ENCODE measurements at places on chromosomes 5 and 9.

DNA sequence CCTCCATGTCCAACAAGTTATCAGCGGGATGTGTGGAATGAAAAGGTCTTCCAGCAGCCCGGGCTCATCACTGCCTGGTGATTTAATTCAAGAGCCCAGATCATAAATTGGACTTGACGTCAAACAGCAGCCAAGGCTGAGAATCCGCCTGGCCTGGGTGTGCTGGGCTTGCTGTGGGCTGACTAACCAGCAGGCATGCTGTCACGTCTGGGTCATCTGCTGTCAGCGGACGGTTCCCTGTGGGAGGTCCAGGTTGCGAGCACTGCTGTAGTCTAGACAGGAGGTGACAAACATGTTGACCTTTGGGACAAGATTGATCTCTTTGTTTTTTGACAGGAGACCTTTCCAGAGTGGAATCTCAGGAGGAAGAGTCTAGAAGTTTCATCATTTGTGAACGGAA, 289.7 kb downstream of the OSTF1 start:
- no peak for DNase-seq

GRCh38 chr9:98658951-98659351, 49.8 kb downstream of the GABBR2 start:
- DNase-seq, result no peak

DNA sequence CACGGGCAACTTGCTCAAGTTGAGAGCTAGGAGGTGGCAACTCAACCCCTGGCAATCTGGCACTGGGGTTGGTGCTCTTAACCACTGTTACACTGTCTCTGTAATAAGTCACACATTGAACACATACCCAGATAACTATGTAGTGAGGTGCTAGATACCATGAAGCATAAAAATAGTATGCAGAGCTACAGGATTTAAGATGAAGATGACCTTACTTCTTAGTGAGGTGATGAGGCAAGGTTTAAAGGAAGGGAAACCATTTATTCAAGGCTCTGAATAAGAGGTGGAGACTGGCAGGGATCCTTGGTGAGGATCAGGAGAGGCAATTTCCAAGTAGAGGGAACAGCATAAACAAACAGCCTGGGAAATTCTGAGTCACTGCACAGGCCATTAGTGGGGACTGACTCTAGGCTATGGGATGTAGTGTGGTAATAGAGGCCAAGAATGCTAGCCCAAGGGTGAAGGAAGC, 67.6 kb upstream of the NR3C1 start:
- no peak for DNase-seq

GRCh38 chr5:169635936-169636335, 1.1 kb upstream of the DOCK2 start:
- no peak for DNase-seq

DNA sequence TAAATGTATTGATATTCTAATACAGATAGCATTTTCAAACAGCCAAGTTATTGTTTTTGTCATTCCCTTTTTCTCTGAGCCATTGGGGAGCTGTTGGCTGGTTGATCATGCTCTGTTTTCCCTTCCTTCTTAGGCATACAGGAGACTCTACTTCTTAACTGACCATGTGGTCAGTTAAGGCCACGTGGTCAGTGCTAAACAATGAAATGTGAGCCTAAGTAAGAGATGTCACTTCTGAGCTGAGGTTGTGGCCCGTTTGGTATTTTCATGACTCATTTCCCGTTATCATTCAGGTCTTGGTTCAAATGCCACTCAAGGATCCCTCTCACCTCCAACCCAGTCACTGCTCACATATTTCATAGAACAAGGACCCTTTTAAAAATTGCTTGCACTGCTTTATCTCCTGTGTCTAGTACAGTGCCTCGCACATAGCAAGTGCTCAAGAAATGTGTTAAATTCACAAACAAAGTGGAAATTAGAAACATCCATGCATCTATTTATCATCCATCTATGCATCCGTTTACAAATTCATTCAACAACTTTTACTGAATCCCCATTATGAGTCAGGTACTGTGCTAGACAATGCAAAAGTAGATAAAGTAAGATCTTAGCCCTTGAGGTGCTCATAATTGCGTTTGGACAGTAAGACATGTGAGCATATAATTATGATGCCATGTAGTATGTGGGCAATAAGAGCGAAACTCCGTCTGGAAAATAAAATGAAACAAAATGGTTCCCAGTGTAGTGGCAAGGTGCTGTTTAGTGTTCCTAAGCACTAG, 50.7 kb downstream of the ARRDC3 start:
- no peak for DNase-seq

GRCh38 chr5:9533096-9533495, 12.8 kb downstream of the SEMA5A start:
- DNase-seq, result no peak

DNA sequence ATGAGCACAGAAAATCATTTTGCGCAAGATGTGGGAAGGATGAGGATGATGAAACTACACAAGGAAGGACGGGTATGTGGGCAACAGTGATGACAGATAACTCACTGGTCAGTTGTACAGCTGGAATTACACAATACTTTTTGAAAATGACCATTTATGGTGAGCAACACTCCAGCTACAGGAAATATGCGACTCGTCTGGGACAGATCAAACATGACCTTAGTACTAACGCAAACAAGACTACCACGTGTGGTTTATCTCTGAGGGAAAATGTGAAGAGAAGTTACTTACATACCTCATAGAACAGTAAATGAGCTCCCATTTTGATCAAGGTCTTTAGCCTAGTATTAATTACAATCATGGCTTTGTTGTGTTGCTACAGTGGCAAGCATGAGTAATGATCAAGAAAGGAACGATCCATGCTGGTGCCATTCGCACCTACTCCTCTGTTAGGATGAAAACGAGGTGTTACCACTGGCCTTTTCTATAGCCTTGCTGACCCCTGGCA, 456.9 kb downstream of the BNC2 start:
- no peak for DNase-seq

DNA sequence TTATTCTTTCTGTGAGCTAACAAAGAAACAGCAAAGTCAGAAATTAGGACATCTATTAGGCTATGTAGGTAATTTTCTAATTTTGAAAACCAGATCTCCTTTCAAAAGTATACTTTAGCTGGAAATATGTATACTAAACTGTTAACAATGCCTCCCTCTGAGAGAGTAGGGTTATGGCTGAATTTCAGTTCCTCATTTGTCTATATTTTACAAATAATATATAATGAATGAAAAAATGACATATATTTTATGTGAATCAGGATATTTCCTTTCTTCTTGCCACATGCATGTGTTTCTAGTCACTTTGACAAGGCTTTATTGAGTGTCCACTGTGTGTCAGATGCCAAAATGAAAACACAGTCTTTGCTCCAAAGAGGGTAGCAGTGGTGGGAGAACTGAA, 15.4 kb downstream of the HACD4 start:
- DNase-seq, result no peak

DNA sequence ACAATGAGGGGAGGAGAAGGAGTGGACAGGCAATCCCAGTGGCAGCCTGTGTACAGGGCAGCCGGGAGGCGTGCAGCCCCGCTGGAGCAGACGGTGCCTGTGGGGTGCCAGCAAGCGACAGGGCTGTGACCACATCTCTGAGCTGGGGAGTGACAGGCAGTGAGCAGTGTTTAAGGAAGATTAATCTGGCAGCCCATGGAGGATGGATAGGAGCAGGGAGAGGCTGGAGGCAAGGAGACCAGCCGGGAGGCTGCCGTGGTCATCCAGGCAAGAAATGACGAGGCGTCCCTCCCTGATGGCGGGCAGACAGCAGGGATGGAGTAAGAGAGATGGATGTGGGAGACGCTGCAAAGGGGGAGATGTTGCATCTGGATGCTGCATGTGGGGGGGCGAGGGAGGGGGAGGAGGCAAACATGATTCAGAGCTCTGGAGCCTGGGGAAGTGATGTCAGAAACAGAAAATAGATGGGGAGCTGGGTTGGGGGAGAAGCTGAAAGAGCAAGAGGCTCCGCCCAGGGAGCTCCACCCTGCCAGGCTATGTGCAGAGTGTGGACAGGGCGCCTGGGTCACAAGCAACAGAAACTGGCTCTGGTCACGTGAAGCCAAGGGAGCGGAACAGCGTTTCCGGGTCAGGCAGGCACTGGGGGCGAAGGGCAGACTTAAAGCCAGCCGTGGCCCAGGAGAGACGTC, 12.6 kb downstream of the UNC5A start:
- DNase-seq, result no peak

DNA sequence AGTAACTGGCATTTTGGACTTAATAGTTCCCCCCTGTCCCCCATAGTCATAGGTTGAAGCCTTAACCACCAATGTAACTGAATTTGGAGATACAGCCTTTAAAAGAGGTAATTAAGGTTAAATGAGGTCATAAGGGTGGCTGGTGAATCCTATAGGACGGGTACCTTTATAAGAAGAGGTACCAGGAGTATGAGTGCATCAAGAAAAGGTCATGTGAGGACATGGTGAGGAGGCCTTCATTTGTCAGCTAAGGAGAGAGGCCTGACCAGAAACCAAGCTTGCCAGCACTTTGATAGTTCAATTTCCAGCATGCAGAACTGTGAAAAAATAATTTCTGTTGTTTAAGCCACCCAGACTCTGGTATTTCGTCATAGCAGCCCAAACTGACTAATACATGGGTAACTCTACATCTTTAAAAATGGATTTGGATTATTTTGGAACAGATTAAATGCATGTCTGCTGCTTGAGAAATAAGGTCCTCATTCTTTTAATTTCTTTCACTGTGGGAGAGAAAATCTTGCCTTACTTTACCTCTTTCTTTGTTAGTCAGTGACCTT, 9.7 kb downstream of the RASA1 start:
- no peak for DNase-seq

- DNase-seq, result no peak
Measured at GRCh38 chr5:32428426-32428825, 16.1 kb downstream of the ZFR start.

- DNase-seq, result no peak
Measured at GRCh38 chr9:95494022-95494415, 22.8 kb downstream of the PTCH1 start.

GRCh38 chr5:208449-209114, 9.4 kb downstream of the CCDC127 start:
- DNase-seq, result no peak

DNA sequence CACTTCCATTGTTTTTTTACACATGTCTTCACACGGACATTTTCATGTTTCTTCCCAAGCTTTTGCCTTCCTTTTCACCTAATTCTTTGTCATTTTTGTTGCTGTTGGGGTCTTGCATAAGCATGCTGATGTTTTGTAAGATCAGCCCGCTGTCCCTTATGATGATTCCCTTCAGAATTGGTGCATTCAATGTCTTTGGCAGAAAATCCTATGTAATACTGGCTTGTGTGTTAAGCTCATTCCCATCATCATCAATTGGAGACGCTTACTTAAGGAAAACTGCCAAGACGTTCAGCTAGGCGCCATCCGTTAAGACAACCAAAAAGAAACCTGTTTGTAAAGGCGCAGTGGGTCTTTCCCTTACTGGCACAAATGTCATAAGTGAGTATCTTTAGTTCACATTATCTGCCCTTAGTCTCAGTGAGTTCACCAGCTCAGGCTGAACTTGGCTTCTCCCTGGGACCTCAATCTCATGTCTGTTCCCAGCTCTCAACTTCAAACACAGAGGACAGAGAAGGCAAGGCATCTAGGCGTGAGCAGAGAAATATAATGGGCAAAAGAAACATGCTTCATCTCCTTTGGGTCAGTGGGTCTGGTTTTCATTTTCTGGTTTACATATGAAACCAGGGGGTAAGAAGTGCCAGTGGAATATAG, 97.9 kb downstream of the EFNA5 start:
- no peak for DNase-seq

- no peak for DNase-seq
Measured at GRCh38 chr5:140733098-140733497, 32.9 kb downstream of the ZMAT2 start.

- no peak for DNase-seq
Measured at GRCh38 chr9:122394265-122395125, 23.7 kb downstream of the PTGS1 start.

DNA sequence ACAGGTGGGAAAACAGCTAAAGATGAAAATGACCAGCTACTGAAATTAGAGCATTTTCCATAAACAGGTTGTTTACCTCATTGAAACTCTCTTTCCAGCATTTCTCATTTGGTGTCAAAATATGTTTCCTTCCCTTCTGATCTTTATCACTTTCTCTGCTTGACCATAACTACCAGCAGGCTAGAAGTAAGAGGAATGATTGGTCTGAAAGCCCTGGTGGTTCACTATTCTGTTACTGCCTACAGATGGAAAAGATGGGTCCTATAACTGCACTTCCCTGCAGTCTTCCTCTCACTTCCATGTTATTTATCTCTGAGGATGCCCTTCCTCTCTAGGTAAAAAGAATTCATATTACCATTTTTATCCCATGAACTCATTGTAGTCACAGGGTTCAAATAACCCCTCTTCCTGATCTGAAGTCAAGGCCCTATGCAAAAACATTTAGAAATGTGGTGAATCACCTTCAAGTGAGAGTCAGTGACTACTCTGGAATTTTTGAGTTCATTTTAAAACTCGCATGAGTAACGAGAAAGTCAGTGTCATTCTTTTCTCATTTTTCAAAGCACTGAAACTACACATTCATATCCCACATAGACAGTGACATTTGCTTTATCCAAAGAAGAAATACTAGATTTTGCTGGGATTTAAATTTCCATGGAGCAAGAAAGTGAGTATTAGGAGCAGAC, 51.7 kb downstream of the ZNF474 start:
- DNase-seq, result no peak

GRCh38 chr5:110053824-110054223, 364.1 kb downstream of the MAN2A1 start:
- DNase-seq, result no peak

- no peak for DNase-seq
Measured at GRCh38 chr9:82410306-82410705, 421.7 kb downstream of the SPATA31D1 start.

DNA sequence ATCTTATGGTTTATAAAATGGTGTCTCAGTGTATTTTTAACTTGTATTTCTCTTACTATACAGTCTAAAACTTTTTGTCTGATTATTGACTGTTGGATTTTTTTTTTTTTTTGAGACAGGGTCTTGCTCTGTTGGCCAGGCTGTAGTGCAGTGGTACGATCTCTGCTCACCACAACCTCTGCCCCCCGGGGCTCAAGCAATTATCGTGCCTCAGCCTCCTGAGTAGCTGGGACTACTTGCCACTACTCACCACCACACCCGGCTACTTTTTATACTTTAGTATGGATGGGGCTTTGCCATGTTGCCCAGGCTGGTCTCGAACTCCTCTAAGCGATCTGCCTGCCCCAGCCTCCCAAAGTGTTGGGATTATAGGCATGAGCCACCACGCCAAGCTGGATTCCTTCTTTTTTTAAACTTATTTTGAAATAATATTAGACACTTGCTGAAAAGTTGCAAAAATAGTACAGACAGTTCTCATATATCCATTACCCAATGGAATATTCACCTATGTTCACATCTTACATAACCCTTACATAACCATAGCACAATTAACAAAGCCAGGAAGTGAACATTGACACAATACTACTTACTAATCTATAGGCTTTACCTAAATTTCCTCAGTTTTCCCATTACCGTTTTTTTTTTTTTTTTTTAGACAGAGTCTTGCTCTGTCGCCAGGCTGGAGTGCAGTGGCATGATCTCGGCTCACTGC, 47.2 kb downstream of the STOM start:
- no peak for DNase-seq

- no peak for DNase-seq
Measured at GRCh38 chr5:57207007-57207653, 33.3 kb downstream of the GPBP1 start.

GRCh38 chr5:142320430-142320738, 4.4 kb downstream of the SPRY4 start:
- no peak for DNase-seq

GRCh38 chr5:10860645-10861422, 99.8 kb upstream of the DAP start:
- DNase-seq, result no peak

GRCh38 chr9:21657966-21658667, 144.3 kb upstream of the MTAP start:
- no peak for DNase-seq

GRCh38 chr9:20659474-20659967, 24.5 kb upstream of the FOCAD start:
- no peak for DNase-seq
